Spinal cord (tissue), 10 donors: ENCODE measurements at places on chromosomes 2 and 18.

- H3K4me1 ChIP-seq = no peaks in the 10 kb centered on the region
- no peaks in the 10 kb centered on the region for H3K27me3 ChIP-seq
- no peak for DNase-seq
- no peak overlapping the region for H3K4me3 ChIP-seq
- H3K36me3 ChIP-seq = no peaks in the 10 kb centered on the region
Measured at GRCh38 chr2:171991027-171991426, 8.7 kb upstream of the METAP1D start.

DNA sequence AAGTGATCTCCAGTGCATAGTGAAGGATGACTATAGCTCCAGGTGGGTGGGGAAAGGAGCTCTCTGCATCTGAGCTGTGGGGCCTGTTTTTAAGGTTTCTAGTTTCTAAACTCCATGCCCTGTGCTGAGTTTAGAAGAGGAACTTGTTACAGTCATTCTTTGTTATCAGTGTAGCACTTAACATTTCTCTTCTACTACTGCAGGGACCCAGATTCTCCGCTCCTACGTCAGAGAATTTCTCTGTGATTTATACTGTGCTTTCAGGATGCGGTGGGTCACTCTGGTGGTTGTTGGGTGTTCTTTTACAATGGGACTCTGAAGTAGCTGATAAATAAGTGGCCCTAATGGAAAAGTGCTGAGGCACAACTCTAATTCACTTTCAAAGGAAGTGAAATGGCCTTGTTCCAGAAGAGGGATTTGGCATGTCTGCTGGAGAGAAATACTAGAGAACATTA is 122.0 kb downstream of the WDSUB1 start:
- no peak overlapping the region for H3K4me3 ChIP-seq
- H3K36me3 ChIP-seq = peaks cover 3% of the 10 kb centered on the region
- no peaks in the 10 kb centered on the region for H3K27me3 ChIP-seq
- no peak overlapping the region for H3K27ac ChIP-seq

DNA sequence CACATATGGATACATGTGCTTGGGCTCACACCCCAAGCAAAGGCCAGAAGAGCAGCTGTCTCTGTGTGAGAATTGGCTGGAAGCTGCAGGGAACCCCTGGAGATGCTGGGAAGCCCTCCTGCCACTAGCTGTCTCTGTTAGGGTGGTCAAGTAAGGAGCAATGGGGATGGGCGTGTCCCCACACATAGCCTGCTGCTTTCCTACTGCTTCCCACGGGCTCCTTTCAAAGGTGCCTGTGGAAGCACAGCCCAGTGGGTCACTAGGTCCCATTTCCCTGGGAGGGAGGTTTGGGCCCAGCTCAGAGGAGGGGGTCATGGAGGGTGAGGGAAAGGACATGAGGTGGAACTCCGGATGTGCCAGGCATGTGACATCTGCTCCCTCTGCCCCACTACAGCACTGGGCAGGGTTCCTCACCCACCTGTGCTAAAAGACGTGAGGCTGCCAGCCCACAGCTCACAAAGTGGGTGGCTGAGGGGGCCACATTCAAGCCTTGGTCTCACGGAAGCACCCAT is 24.4 kb upstream of the MAL start:
- peaks cover 15% of the 10 kb centered on the region for H3K4me1 ChIP-seq
- no peak overlapping the region for H3K27ac ChIP-seq

DNA sequence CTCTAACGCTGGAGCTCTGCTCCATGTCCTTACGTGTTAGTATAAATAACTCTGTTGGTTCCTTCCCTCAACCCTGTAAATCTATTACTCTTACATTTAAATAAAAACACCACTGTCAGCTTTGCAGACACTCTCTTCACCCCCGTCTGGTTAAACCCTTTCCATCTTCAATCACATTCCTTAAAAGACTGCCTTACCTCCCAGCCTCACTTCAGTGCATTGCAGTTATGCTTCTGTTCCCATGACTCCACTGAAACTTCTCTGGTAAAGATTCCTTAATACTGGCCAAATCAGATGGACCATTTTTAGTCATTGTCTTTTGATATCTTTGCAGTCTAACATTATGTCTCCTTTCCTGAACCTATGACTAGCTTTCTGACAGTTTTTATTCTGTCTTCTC is 61.7 kb downstream of the EML4 start:
- H3K4me3 ChIP-seq = no peak overlapping the region
- no peak for DNase-seq
- no peaks in the 10 kb centered on the region for H3K4me1 ChIP-seq
- no peak overlapping the region for H3K27ac ChIP-seq

GRCh38 chr2:105873281-105873680 is 128.6 kb downstream of the NCK2 start:
- H3K4me3 ChIP-seq = no peak overlapping the region
- no peaks in the 10 kb centered on the region for H3K27me3 ChIP-seq
- no peak for DNase-seq
- H3K27ac ChIP-seq = no peak overlapping the region
- peaks cover 13% of the 10 kb centered on the region for H3K4me1 ChIP-seq

GRCh38 chr2:126862730-126863129 is 36.0 kb upstream of the TEX51 start:
- no peak for DNase-seq
- H3K27me3 ChIP-seq = no peaks in the 10 kb centered on the region
- H3K4me1 ChIP-seq = no peaks in the 10 kb centered on the region
- H3K4me3 ChIP-seq = no peak overlapping the region
- H3K36me3 ChIP-seq = no peaks in the 10 kb centered on the region
- no peak overlapping the region for H3K27ac ChIP-seq

DNA sequence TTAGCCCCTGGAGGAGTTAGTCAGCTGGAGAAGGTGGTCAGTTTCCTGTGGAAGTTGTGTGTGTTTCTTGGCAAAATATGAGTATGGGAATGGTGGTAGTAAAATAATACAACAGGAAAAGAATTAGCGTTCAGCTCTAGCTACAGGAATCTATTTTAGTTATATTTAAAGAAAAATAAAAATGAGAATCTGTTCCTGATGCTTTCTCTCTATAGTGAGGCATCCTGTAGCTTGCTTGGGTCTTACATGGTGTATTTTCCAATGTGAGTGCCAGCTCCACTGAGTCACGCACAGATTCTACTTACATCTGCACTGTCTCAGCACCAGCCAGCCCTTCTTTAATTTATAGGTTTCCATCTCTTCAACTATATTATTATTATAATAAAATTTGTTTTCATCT is 132.2 kb downstream of the BIRC6 start:
- no peak overlapping the region for H3K27ac ChIP-seq
- no peaks in the 10 kb centered on the region for H3K4me1 ChIP-seq
- no peaks in the 10 kb centered on the region for H3K27me3 ChIP-seq
- DNase-seq = no peak

DNA sequence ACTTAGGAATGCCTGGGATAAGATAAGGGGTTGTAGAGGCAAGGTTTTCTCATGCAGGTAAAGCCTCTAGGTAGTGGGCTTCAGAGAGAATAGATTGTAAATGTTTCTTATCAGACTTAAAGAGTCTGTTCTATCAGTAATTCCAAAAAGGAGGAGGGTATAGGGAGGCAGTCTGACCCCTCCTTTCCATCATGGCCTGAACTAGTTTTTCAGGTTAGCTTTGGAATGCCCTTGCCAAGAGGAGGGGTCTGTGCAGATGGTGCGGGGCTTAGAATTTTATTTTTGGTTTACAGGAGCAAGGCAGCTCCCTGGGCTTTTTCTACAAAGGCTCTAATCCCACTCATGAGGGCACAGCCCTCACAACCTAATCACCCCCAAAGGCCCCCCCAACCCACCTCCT is 135.0 kb downstream of the B3GNT2 start:
- no peak for DNase-seq
- no peaks in the 10 kb centered on the region for H3K27me3 ChIP-seq
- H3K4me3 ChIP-seq = no peak overlapping the region
- peaks cover 2% of the 10 kb centered on the region for H3K4me1 ChIP-seq
- H3K36me3 ChIP-seq = no peaks in the 10 kb centered on the region

DNA sequence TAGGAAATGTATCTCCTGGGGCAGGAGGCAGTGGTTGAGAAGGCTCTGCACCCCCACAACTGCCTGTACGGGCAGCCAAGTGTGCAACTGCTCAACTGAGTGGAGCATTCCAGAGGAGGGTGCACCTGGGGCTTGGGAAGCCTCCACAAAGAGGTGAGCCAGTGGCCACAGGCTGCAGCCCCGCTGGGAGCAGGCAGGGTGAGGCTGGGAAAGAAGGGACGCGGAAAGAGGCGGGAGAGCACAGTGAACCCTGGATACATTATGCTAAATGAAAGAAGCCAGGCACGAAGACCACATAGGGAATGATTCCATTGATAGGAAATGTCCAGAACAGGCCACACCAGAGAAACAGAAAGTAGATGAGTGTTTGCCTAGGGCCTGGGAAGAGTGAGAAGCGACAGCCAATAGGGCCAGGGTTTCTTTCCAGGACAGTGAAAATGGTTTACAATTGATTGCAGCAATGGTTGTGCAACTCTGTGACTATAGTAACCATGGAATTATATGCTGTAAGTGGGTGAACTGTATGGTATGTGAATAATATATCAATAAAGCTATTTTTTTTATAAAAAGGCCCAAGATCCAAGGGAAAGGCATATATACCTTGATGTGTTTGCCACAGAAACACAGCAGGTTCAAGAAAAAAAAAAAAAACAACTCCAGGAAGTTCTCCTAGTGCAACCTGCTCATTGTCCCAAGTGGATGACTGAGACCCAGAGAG is 82.4 kb downstream of the DDX1 start:
- no peaks in the 10 kb centered on the region for H3K36me3 ChIP-seq
- no peak overlapping the region for H3K27ac ChIP-seq
- DNase-seq = no peak
- H3K4me1 ChIP-seq = peaks cover 16% of the 10 kb centered on the region
- H3K4me3 ChIP-seq = no peak overlapping the region

DNA sequence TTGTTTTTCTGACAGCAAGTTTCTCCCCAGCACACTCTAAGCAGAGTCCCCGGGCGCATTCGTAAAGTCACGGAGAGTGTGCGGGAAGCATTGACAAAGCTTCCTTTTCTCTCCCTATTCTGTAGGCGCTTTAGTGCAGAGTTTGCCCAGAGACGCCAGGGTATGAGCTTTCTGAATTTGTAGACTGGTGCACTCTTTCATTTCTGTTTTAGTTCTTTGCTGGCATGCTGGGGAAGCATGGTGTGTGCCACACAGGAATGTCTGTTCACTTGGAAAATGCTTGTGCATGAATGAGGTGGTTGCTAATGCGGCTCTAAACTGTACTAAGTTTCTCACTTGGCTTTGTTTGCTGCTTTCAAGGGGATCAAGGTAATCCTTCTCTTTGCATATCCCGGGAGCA is 102.6 kb downstream of the RTN4 start:
- no peak overlapping the region for H3K27ac ChIP-seq
- DNase-seq = no peak
- peaks cover 25% of the 10 kb centered on the region for H3K4me1 ChIP-seq
- H3K4me3 ChIP-seq = no peak overlapping the region
- no peaks in the 10 kb centered on the region for H3K27me3 ChIP-seq

DNA sequence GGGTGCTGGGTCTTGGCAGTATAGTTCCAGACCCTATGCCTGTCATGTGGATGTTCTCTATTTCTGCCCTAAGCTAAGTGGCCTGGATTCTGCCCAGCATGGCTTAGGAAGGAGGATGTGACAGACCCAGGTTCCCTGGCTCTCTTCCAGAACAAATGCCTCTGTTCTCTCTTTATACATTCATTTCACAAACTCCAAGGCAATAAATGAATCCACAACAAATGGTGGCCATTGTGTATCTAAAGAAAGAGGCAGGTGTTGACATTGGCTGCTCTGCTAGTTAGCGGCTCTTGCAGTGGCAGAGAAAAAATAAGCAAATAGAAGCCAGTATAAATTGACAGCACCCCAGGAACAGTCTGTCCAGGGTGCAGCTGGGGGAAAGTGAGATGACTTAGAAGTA is 298.6 kb downstream of the SUCLG1 start:
- H3K36me3 ChIP-seq = no peaks in the 10 kb centered on the region
- H3K27me3 ChIP-seq = no peaks in the 10 kb centered on the region
- H3K27ac ChIP-seq = no peak overlapping the region

DNA sequence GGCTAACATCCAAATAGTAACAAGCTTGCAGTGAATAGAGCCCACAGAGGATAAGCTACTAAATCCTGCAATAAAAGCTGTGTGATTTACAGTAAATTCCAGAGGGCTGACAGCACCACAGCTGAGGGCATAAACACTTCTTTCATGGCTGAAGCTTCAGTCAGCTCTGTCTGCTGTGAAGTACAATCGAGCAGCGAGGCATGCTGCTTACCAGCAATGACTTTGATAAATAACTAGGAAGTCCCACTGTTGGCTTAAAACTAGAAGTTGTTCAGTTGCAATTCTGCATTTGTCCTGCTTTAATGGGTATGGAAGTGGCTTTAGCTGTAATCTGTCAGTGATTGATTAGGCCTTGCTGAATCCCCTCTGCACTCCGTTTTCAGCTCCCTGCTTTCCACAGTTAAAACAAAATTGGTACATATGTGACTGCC is 65.2 kb upstream of the FIGN start:
- H3K36me3 ChIP-seq = no peaks in the 10 kb centered on the region
- H3K4me3 ChIP-seq = no peak overlapping the region
- peak overlapping the region; percentile 84 for H3K27ac ChIP-seq
- peak; percentile 52 for DNase-seq
- peaks cover 4% of the 10 kb centered on the region for H3K4me1 ChIP-seq
- H3K27me3 ChIP-seq = no peaks in the 10 kb centered on the region

DNA sequence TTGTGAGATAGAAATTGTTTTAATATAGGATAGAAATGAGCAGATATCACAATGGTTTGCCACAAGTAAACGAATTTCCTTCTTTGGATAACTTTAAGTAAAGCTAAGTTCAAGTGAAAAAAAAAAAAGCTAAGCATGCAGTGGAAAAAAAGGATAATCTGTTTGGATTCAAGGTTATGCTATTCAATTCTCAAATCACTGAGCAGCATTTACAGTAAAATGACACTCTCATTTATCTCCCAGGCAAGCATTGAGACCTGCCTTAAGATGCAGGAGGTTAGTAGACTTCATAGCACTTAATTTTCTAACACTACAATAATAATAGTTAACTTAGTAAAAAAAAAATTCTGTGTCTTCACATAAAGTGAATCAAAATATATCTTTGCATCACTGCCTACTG is 351.3 kb downstream of the NRXN1 start:
- no peaks in the 10 kb centered on the region for H3K4me1 ChIP-seq
- no peak for DNase-seq
- H3K27ac ChIP-seq = no peak overlapping the region
- no peaks in the 10 kb centered on the region for H3K27me3 ChIP-seq
- no peaks in the 10 kb centered on the region for H3K36me3 ChIP-seq

- H3K4me1 ChIP-seq = peaks cover 16% of the 10 kb centered on the region
- no peaks in the 10 kb centered on the region for H3K27me3 ChIP-seq
- no peaks in the 10 kb centered on the region for H3K36me3 ChIP-seq
- DNase-seq = peak; percentile 26
Measured at GRCh38 chr2:222656526-222657446, 894 bp upstream of the FARSB start.

DNA sequence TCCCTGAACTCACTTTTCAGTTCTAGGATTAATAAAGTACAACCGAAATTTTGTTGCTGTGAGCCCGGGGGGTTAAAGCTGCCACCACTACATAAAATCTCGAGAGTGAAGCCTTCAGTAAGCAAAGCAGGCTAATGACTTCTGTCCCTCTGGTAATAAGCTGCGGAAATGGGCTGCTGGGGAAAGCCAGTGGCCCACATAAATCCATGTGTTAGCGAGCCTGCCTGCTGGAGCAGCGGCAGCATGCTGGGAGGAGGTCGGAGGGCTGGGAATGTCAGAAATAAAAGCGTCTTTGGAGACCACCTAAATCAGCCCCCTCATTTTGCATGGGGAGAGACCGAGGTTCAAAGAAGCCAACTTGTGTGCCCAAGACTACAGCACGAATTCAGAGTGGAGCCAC is 371.7 kb downstream of the TNS1 start:
- DNase-seq = no peak
- H3K4me3 ChIP-seq = no peak overlapping the region
- no peaks in the 10 kb centered on the region for H3K27me3 ChIP-seq
- H3K4me1 ChIP-seq = peaks cover 4% of the 10 kb centered on the region
